Ovary (tissue), 10 donors: ENCODE measurements at places on chromosomes 7 and 10.

- no peak for DNase-seq
These were observed 48.4 kb downstream of the UNCX start for GRCh38 chr7:1281068-1281467.

GRCh38 chr10:86361156-86362128, 5.2 kb downstream of the GRID1 start:
- DNase-seq = peak; percentile 2

GRCh38 chr10:103284170-103284569, 7.2 kb downstream of the INA start:
- no peak for DNase-seq

DNA sequence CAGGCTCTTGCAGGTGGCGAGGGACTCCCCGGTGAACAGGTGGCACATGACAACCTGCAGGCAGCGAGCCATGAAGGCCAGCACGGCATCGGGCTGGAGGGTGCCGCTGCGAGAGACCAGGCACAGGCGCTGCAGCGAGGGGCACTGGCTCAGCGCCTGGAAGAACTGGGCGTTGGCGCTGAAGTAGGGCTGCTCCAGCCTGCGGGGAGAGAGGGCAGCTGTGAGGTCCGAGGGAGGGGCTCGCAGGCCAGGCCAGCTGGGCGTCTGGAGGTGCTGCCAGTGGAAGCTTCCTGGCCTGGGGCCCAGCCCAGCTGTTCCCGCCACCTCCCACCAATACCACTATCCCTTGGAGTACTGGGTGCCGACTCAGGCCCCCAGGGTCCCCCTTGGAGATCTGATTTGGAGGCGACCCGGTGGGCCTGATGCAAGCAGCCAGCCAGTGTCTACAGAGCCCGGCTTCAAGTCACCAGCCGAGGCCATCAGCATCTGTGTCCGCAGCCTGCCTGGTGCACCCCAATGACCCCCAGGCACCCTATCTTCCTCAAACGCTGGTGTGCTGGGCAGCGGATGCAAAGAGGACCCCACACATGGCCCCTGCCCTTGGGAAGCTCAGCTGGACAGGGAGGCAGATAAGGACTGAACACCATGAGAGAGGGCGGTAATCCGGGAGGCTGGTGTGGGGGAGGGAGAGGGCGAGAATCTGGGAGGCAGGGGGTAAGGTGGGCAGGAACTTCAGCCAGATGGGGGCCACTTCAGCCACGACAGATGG, 67.8 kb upstream of the TNRC18 start:
- DNase-seq = peak; percentile 37
